ENCODE measurements at places on chromosomes 1 and 21. TPM values are rescaled to one million over a fixed set of nuclear protein-coding genes. Genes with fewer than 3 reads are reported as not detected.

ST6GALNAC3 gene
- total RNA-seq = 0.27 TPM

GRCh38 chr1:172252321-172252720, 168.2 kb upstream of the C1orf105 start:
- H3K36me3 ChIP-seq = no peaks in the 10 kb centered on the region
- no peak for DNase-seq
- no peaks in the 10 kb centered on the region for H3K4me1 ChIP-seq
- no peaks in the 10 kb centered on the region for H3K27me3 ChIP-seq
- H3K4me3 ChIP-seq = no peak overlapping the region

- H3K36me3 ChIP-seq = no peaks in the 10 kb centered on the region
- DNase-seq = peak; percentile 8
- no peak overlapping the region for H3K4me3 ChIP-seq
Measured at GRCh38 chr1:177209357-177209756, 38.6 kb downstream of the BRINP2 start.

- no peaks in the 10 kb centered on the region for H3K27me3 ChIP-seq
- H3K27ac ChIP-seq = no peak overlapping the region
- no peak for DNase-seq
- no peaks in the 10 kb centered on the region for H3K36me3 ChIP-seq
- no peak overlapping the region for H3K4me3 ChIP-seq
- H3K4me1 ChIP-seq = no peaks in the 10 kb centered on the region
Measured at GRCh38 chr1:194342484-194343262, 1156.3 kb upstream of the B3GALT2 start.

MPZ gene
- total RNA-seq = 0.94 TPM

DNA sequence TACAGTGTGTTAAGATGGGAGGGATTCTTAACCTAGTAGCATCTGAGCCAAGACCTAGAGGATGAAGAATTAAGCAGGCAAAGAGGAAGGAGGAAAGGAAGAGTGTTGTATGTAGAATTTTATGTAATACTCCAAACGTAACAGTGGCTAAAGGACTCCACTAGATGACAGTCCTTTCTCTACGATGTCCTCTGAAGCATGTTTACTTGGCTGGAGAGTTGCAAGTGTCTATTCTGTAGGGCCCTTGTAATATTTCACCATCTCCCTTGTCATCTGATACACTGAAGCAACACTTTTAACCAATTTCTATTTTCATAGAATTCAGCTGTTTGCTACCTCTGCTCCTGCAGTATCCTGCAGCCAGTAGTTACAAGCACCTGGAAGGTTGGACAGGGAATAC, 2.2 kb upstream of the YBX1 start:
- peaks cover 47% of the 10 kb centered on the region for H3K4me1 ChIP-seq
- no peak for DNase-seq
- H3K36me3 ChIP-seq = no peaks in the 10 kb centered on the region
- H3K27ac ChIP-seq = no peak overlapping the region

TGFB2 gene
- 0.42 TPM for total RNA-seq

DNA sequence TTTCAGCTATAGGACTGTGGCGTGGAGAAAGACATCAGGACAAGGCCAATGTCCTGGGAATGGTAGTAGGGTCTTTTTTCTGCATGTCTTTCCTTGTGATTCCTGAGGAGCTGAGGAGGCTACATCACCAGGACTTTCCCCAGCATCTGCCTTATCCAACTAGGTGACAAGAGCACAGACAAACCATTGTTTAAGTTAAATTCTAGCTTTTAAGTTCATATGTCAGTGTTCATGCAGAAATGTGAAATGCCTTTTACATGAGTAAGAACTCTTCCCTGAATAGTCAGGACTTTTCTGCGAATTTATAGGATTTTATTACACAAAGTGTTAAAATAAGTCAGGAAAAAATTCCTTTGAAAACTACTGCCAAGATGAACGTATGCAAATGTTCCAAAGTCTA, 154.2 kb downstream of the PTGER3 start:
- no peaks in the 10 kb centered on the region for H3K27me3 ChIP-seq
- H3K4me1 ChIP-seq = no peaks in the 10 kb centered on the region
- H3K27ac ChIP-seq = no peak overlapping the region

- H3K27ac ChIP-seq = no peak overlapping the region
- no peaks in the 10 kb centered on the region for H3K4me1 ChIP-seq
- peaks cover 51% of the 10 kb centered on the region for H3K36me3 ChIP-seq
- no peak overlapping the region for H3K4me3 ChIP-seq
- no peak for DNase-seq
Measured at GRCh38 chr1:6313393-6314200, 52.7 kb upstream of the GPR153 start.

GBP4 gene
- 3.0 TPM for total RNA-seq

DNA sequence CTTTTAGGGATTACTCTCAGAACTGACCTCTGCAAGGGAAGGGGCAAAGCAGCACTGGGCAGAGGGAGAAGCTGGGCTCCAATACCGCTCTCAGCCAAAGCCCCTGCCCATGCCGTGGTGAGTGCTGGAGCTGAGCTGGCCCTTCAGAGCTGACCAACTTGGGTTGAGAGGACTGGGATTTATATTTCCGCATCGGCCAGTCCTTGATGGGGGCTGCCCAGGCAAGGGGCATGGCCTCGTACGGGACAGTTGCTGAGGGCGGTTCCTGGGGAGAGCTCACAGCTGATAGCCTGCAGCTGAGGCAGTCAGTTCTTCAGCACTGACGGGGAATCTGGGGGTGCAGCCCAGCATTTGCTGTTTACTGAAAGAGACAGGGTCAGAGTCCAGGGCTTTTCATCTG, 8.0 kb downstream of the HUNK start:
- no peak for DNase-seq
- H3K27me3 ChIP-seq = peaks cover 48% of the 10 kb centered on the region
- H3K36me3 ChIP-seq = no peaks in the 10 kb centered on the region
- H3K27ac ChIP-seq = no peak overlapping the region
- H3K4me1 ChIP-seq = no peaks in the 10 kb centered on the region

GRCh38 chr1:60101516-60101915, 27.9 kb upstream of the C1orf87 start:
- H3K4me1 ChIP-seq = no peaks in the 10 kb centered on the region
- no peak overlapping the region for H3K27ac ChIP-seq
- H3K36me3 ChIP-seq = no peaks in the 10 kb centered on the region
- DNase-seq = no peak

RHD gene
- not detected for total RNA-seq

- no peaks in the 10 kb centered on the region for H3K27me3 ChIP-seq
- H3K4me1 ChIP-seq = no peaks in the 10 kb centered on the region
- H3K4me3 ChIP-seq = no peak overlapping the region
- no peaks in the 10 kb centered on the region for H3K36me3 ChIP-seq
- no peak overlapping the region for H3K27ac ChIP-seq
- no peak for DNase-seq
Measured at GRCh38 chr1:190663962-190664361, 186.3 kb upstream of the BRINP3 start.

DNA sequence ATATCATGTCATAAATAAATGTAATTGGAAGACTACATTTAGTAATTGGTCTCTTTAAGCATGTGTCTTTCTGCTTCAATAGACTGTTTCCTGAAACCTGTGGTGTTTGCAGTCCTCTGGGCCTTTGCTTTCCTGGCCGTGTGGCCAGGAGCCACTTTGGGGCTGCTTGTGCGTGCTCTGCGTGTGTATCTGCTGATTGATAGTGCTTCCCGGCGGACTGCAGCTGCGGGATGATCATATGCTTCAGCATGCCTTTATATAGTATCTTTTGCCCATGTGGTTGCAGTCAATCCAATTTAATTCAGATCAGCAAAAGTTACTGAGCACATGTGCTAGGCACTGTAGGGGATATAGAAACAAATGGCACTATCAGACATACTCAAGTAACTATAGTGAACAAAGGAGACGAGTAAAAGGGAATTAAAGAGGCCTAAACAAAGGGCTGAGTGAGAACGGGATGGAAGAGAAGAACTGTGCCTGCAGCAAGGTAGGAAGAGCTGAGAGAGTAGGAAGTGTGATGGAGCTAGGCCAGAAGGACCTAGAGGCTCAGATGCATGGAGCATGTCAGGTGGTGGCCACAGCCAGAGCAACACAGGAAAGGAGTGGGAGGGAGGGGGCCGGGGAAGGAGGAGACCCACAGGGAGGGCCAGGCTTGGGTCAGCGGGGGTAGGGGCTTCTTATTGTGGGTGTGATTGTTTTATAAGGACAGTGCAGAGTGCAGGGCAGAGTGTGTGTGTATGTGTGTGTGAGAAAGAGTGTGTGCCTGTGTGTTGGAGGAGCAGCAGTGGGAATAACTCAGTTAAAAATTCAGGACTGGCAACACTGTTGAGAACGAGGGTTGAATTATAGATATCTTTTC, 27.2 kb upstream of the TTF2 start:
- H3K4me3 ChIP-seq = no peak overlapping the region
- no peak overlapping the region for H3K27ac ChIP-seq
- H3K27me3 ChIP-seq = no peaks in the 10 kb centered on the region
- no peaks in the 10 kb centered on the region for H3K4me1 ChIP-seq

GRCh38 chr1:25544243-25544764, 898 bp downstream of the LDLRAP1 start:
- no peaks in the 10 kb centered on the region for H3K27me3 ChIP-seq
- peak overlapping the region; percentile 74 for H3K4me3 ChIP-seq
- peak overlapping the region; percentile 90 for H3K27ac ChIP-seq
- no peaks in the 10 kb centered on the region for H3K36me3 ChIP-seq
- peaks cover 61% of the 10 kb centered on the region for H3K4me1 ChIP-seq
- DNase-seq = no peak

- no peak for DNase-seq
- H3K4me1 ChIP-seq = peaks cover 6% of the 10 kb centered on the region
- no peaks in the 10 kb centered on the region for H3K36me3 ChIP-seq
- peaks cover 98% of the 10 kb centered on the region for H3K27me3 ChIP-seq
- no peak overlapping the region for H3K27ac ChIP-seq
Measured at GRCh38 chr1:18556364-18556763, 74.3 kb upstream of the PAX7 start.

CCDC190 gene
- 2.6 TPM for total RNA-seq

FAM177B gene
- total RNA-seq = not detected

- no peaks in the 10 kb centered on the region for H3K36me3 ChIP-seq
- no peak overlapping the region for H3K27ac ChIP-seq
- peaks cover 12% of the 10 kb centered on the region for H3K4me1 ChIP-seq
Measured at GRCh38 chr1:115296981-115297380, 41.1 kb downstream of the NGF start.

DNA sequence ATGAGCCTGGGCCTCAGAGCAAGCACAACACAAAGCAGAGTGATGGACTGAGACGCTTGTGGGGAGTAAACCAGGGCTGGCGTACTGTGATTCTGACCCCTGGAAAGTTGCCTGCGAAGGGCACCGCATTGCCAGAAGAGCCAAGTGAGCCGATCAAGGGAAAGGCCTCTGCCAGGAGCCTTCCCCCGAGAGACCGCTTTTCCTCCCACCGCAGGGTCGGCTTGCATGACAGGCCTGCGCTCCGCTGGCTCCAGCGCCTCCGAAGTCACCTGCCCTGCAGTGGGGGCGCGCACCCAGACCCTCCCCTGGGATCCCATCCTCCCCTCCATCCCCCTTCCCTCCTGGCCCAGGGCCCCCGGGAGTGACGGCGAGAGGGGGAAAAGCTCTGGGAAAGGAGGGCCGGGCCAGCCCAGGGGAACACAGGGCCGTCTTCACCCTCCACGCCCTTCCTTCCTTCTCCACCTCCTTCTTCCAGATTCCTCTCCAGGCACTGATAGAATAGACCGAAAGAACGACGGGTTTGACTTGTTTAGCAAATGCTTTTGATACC, 165.0 kb downstream of the TRIM33 start:
- no peaks in the 10 kb centered on the region for H3K36me3 ChIP-seq
- no peaks in the 10 kb centered on the region for H3K27me3 ChIP-seq
- peak overlapping the region; percentile 32 for H3K4me3 ChIP-seq
- peaks cover 10% of the 10 kb centered on the region for H3K4me1 ChIP-seq

DNA sequence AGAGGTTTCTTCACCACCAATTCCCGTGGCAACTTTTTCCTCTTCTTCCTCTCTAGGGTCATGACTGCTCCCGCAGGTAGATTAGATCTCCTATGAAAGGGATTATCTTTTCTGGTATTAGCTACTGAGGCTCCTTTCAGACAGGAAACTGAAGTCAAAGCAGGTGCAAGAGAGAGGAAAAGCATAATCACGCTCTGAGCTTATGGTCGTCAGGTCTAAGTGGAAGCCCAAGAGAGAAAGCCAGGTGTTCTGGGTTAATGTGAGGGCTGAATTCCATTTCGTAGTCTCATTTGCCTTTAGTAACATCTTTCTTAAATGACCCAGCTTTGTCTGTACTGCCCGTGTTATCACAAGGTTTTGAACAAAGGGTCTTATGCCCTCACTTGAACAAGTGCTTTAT, 8.3 kb upstream of the MAP3K21 start:
- H3K36me3 ChIP-seq = no peaks in the 10 kb centered on the region
- H3K27me3 ChIP-seq = no peaks in the 10 kb centered on the region
- no peaks in the 10 kb centered on the region for H3K4me1 ChIP-seq
- H3K27ac ChIP-seq = no peak overlapping the region

DNA sequence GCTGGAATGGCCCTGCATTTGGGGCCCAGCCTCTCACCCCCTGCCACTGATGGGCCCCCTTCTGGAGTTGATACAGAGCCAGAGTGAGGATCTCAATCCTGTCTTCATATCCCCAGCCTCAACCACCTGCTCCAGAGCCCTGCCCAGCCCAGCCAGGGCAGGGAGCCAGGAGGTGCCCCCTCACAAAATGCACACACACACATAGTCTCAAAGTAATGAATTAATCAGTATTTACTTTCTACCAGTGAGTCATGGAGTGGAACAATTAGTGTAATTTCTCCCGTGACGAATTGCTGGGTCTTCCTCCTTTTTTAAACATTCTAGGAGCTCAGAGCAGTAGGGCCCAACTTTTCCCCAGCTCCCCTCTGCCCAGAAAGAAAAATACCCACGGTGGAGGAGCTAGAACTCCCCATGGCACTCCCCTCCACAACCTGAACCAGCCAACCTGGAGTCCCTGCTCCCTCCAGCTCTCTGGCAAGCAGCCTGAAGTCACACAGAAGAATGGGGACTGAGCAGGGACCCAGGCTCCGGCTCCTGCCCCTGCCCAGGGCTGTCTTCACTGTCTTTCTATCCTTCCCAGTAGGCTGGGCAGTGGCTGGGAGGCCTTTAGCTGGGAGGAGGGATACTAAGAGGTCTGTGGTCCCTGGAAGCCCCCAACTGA, 29.3 kb downstream of the SDC3 start:
- H3K4me3 ChIP-seq = no peak overlapping the region
- H3K4me1 ChIP-seq = peaks cover 44% of the 10 kb centered on the region
- H3K27ac ChIP-seq = peak overlapping the region; percentile 15
- no peak for DNase-seq
- H3K36me3 ChIP-seq = no peaks in the 10 kb centered on the region

DNA sequence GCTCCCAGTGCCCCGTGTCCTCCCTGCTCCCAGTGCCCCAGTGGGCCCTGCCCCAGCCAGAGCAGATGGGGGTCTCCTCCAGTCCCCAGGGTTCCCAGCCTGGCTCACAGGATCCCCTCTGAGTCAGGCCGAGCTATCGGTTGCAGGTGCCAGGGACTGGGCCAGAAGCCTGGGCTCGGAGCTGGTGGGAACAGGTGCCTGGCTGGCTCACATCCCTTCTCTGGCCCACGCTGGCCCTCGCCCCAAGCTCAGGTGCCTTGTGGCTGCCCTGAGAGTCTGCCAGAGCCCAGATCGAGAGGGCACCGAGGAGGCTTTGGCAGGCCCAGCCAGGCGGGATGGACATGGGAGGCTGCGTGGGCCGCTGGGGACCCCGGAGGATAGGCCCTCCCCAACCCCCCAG, 18.9 kb downstream of the PLCH2 start:
- no peaks in the 10 kb centered on the region for H3K27me3 ChIP-seq
- no peak overlapping the region for H3K4me3 ChIP-seq
- H3K36me3 ChIP-seq = no peaks in the 10 kb centered on the region
- H3K4me1 ChIP-seq = no peaks in the 10 kb centered on the region
- DNase-seq = no peak

All from esophagus squamous epithelium (tissue), 5 donors.